ENCODE measurements at places on chromosomes 1 and 21.

GRCh38 chr1:233935297-233935868 is 30.9 kb downstream of the SLC35F3 start:
- no peak for DNase-seq

DNA sequence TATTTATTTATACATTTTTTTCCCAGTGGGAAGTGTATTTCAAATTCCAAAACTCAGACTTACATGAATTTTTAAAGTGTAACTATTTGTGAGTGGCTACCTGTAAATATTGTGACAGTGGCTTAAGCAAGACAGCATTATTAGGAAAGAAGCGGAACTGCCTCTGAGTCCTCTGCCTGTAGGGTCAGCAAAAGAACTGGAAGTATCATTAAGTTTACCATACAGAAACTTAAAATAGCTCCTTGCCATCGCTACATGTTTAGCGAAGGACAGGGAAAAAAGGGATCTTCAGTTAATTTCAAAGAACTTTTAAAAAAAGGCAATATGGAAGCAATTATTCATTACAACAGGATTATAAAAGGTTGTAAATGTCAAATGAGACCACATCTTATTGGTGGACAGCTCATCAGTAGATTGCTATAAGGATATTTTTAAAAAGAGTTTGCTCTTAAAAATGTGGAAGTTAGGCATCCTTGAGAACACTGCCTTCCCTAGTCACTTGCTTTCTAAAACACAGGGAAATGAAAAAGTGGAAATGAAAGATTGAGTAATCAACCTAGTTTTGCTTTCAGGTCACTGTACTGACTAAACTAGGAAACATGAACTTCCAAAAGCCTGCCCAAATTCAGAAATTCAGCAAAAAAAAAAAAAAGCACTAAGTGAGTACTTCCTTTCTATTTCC is 39.2 kb downstream of the NSL1 start:
- no peak for DNase-seq

DNA sequence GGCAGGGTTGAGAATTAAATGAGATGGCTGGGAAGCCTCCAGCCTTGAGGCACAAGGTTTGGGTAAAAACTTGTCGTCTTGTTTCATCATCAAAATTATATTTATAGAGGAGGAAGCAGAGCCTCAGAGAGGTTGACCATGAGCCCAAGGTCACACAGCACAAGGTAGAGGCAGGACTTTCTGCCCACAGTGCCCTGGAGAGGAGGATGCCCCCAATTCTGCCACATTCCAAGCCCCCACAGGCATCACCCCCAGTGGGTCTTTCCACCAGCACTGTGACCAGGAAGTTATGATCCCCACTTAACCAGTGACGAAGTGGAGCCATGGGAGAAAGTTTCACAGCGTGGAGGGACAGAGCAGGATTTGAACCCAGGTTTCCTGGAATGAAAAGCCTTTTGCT is 400.0 kb downstream of the MATN1 start:
- no peak for DNase-seq

GRCh38 chr1:48644190-48644900 is 132.3 kb downstream of the BEND5 start:
- DNase-seq: no peak

- peak; percentile 11 for DNase-seq
Observed at GRCh38 chr1:15885701-15886610, 38.4 kb downstream of the SPEN start.
